CD4-positive, alpha-beta T cell treated with Interleukin-2 at 100 ng/mL for 4 hours (primary cell): ENCODE measurements at places on chromosomes 6 and 20.

GRCh38 chr6:95117236-95117635, 460.1 kb upstream of the MANEA start:
- no peak for DNase-seq

GRCh38 chr6:119311514-119312142, 37.9 kb downstream of the MAN1A1 start:
- DNase-seq: no peak

- DNase-seq: no peak
Observed at GRCh38 chr20:46803123-46804020, 91.3 kb upstream of the EYA2 start.

GRCh38 chr6:16446273-16446672, 207.9 kb downstream of the GMPR start:
- peak; percentile 26 for DNase-seq

GRCh38 chr6:3244003-3244831, 14.5 kb upstream of the PSMG4 start:
- no peak for DNase-seq

DNA sequence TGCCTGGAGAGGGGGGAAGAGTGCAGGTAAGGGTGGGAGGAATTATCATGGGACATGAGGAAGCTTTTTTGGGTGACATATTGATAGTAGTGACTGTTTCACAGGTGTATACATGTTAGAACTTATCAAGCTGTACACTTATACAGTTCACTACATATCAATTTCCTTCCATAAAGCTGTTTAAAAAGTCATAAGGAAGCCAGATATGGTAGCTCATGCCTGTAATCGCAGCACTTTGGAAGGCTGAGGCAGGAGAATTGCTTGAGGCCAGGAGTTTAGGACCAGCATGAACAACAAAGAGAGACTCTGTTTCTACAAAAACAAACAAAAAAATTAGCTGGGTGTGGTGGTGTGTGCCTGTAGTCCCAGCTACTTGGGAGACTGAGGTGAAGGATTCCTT, 21.7 kb downstream of the ZSCAN12 start:
- DNase-seq: no peak

GRCh38 chr20:51392614-51393186, 149.8 kb downstream of the NFATC2 start:
- no peak for DNase-seq

GRCh38 chr6:160013987-160014868, 45.3 kb downstream of the IGF2R start:
- DNase-seq: peak; percentile 27

DNA sequence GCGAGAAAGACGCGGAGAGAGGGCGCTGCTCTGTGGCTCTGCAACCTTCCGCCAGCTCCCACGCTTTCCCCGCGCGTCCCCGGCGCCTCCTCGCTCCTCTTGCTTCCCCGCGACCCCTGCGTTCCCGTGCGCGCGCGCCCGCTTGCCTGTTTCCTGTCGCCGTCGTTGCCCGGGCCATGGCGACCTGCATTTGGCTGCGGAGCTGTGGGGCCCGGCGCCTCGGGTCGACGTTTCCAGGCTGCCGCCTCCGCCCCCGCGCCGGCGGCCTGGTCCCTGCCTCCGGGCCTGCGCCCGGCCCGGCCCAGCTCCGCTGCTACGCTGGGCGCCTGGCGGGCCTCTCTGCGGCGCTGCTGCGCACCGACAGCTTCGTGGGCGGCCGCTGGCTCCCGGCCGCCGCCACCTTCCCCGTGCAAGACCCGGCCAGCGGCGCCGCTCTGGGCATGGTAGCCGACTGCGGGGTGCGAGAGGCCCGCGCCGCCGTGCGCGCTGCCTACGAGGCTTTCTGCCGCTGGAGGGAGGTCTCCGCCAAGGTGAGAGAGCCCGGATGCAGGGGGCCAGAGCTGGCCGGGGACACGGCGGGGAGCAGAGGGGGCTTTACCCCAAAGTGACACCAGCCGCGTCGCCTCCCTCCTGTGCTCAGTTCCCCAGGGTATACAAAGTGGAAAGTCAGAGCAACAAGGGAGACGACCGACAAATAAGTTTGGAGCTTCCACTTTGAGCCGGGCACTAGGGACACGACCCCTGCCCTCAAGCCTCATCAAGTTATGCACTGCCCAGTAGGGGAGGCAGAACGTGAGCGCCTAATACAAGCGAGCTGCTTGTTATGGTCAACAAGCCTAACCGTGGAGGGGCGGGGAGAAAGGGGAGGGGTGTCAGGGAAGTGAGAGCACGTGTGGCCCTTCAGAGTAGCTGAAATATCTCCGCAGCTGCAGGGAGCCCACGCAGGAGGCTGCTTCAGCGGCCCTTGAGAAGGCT, at the start of gene ALDH5A1:
TSS of gene ALDH5A1 (plus strand) at position 149 of the 975 bp plus-strand sequence. CDS start at position 177, 28 bp downstream.
- DNase-seq: peak; percentile 73

DNA sequence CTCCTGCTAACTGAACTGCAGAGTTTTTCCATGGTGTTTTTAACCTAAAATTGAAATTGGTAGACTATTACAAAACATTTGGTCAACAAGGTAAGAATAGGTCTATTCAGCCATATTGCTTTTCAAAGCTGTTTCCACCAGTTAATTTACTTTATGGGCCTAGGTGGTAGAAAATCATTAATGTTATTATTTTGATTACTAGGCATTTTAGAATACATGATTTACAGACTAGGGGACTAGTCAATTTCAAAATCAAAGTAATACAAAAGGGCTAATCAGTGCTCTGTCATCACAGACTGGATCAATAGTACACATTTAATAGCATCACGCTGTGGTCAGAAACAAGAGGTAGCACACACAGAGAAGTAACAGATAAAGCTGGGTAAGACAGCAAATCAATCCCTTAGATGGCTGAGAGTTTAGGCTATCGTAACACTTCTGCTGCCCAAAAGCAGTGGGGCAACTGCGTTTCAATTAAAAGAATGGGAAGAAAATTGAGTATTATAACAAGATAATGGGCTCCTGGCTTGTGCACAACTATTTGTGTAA, 114.4 kb downstream of the NRSN1 start:
- no peak for DNase-seq

DNA sequence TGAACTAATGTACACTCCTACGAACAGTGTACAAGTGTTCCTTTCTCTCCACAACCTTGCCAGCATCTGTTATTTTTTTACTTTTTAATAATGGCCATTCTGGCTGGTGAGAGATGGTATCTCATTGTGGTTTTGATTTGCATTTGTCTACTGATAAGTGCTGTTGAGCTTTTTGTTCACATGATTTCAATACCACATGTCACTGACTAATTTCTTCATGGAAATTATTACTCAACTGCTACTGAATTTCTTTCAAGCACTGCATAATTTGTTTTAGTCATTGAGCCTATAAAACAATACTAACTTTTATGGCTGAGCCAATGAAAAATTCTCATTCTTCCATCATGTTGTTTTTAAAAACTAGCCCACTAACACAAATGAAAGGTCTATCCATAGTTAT, 115.4 kb downstream of the FRK start:
- DNase-seq: no peak

DNA sequence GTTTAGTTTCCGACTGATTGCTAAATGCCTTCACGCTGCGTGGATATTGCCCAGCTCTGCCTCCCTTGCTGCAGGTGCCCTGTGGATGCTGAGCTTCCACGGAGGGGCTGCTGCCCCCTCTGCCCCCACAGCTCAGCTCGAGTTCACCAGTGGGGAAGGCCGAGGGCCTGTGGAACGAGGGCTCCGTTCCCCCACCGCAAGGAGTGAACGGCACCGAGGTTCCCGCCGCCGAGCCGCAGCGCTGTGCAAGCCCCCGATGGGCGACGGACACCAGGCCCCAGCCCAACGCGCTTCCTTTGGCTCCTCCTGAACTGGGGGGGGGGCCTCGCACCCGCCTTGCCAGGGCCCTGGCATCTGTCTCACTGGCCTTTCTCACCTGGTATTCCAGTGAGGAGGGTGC, 17.7 kb downstream of the DLL1 start:
- DNase-seq: no peak

GRCh38 chr6:43103253-43103876, 27.3 kb downstream of the PTK7 start:
- DNase-seq: no peak

GRCh38 chr6:43570876-43571441, 4.9 kb downstream of the XPO5 start:
- DNase-seq: no peak

- no peak for DNase-seq
Observed at GRCh38 chr6:83827050-83827449, 26.1 kb upstream of the RIPPLY2 start.

DNA sequence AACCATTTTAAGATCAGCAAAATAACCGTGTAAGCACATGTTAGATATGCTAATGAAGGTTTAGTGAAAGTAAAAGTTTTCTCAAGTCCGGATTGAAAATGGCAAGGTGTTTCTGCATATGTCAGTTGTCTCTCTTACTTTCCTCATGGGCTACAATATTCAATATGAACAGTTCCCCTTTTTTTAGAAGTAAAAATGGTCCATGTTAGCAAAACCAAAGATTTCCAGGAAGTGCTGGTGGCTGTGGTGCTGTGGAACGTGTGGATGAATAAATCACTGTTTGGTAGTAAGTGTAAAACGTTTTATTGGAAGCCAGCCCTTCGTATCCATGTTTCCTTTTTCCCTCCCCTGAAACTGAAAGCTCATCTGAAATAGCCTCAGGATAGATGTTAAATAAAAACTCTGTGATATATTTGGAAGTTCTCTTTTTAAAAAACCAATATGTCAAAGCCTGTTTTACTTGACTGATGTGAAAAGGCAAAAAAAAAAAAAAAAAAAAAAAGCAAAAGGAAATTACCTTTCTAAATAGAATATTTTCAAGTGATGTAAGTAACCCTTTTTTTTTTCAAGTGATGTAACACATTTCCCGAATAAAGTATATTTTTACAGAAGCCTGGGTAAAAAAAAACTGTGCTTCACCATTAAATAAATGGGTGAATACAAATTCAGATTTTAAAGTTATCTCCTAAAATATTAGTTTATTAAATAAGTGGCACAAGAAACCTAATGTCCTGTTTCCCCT, 41.9 kb downstream of the PLEKHG1 start:
- no peak for DNase-seq

- DNase-seq: no peak
Observed at GRCh38 chr20:44566018-44566417, 16.4 kb upstream of the PKIG start.

- DNase-seq: no peak
Observed at GRCh38 chr20:49627329-49627761, 59.4 kb upstream of the PTGIS start.

DNA sequence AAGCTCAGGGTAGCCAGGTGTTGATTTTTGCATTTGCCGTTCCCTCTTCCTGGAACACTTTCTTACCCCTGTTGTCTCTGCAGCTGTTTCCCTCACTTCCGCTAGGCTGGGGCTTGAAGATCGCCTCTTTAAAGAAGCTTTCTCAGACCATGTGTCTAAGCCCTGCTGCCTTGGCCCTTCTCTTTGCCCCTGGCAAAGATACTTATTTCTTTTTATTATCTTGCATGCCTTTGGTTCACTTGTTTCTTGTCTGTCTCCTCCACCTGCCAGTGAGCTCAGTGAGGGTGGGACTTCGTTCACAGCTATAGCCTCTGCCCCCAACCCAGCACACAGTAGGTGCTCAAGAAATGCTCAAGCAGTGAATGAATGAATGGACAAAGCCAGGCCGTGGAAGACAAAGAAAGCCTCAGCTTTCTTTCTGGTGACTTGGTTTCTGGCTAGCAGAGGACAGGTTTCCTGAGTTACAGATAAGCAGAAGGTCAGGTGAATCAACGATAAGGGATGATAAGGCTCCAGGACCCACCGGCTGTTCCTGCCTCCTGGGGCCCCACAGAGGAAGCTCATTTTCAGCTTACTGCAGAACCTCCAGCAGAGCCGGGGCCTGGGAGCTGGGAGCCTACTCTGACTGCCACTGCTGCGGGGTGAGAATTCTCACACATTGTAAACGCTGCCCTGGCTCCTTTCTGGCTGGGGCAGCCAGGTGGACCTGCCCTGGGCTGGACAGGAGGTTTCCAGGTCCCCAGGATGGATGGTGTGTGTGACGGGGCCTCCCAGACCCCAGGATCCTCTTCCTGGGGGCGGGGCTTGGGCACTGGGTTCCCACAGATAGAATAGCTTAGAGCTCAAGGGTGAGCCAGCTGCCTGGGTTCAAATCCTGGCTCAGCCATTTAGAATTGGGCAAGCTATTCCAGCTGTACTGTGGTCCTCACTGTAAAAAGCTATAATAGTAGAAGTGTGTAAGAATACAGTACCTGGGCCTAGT, 29.8 kb downstream of the SNAI1 start:
- DNase-seq: no peak

- DNase-seq: peak; percentile 57
Observed at GRCh38 chr6:7073821-7074525, 33.8 kb upstream of the RREB1 start.

GRCh38 chr6:30462482-30462881, 26.8 kb upstream of the HLA-E start:
- DNase-seq: no peak

DNA sequence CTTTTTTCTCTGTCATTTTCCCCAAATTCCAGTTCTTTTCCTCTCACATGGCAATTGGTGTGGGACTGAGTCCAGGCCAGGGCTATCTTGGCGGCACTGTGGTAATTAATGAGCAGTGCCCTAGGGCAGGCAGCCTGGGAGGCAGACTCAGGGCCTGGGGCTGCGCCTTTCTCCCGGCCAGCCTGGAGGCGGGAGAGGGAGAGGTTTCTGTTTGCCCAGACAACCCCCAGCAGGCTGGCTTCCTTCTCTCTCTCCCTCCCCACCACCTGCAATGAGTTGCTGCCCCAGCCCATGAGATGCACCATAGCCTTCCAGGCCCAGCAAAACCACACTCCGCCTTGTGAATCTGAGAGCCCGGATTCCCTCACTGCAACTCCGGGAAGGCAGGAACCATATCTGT, 15.1 kb upstream of the CCDC167 start:
- DNase-seq: no peak

DNA sequence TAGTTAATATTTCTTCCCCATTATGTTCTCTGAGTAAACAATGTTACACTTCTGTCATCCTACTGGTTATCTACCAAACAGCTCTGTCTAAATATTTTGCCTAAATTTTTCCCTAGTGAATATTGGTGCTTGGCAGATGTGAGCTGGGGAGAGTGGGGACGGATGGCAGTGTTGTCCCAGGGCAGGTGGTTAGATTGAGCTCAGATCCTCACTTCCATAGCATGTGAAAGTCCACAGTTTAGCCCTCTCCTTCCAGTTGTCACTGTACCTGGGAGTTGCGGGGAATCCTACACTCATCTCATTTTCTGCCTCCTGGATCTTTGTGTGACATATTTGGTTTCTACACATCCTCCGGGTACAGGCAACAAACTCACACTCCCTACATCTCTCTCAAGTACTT, 484.9 kb downstream of the EPM2A start:
- DNase-seq: no peak
